ENCODE measurements at places on chromosomes 7 and 10.

- DNase-seq = no peak
These were observed 46.2 kb upstream of the GDF10 start for GRCh38 chr10:47253651-47254375.

DNA sequence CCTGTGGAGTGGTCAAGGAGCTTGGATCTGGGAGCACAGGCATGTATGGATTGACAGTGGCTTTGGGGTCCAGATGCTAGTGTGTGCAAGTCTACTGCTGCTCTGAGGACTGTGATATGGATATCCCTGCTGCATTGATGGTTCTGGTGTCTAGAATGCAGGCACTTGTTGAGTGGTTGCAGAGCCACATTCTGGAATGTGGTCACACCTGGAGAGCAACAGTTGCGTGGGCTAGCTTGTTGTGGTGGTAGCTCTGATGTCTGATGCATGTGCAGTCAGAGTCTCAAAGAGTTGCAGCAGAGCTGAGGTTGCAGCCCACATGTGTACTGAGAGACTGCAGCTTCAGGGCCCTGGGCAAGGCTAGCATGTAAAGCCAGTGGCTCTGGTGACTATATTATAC lies 43.2 kb downstream of the CCDC7 start:
- no peak for DNase-seq

DNA sequence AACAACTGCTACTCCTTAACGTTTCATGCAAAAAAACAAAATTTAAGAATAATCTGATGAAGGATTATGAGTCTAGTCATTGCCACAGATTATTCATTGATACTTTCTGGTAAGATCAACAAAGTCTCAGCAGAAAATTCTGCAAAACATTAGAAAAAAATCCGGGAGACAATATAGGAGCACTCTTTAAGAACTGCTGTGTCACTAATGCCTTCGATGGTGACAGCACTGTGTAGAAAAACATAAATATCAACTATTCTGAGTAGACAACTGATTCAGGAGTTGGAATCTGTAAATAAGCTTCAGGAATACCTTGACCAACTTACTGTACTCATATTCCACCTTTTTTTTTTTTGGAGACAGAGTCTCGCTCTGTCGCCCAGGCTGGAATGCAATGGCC lies 69.0 kb downstream of the CYTH3 start:
- DNase-seq = no peak

- DNase-seq = no peak
These were observed 15.9 kb downstream of the GPRIN2 start for GRCh38 chr10:46540412-46541016.

- no peak for DNase-seq
These were observed 491.9 kb downstream of the SORCS1 start for GRCh38 chr10:106672517-106673175.

- DNase-seq = no peak
These were observed 6.2 kb downstream of the MDFIC start for GRCh38 chr7:114928060-114928459.

GRCh38 chr7:96004578-96004977 lies 232.2 kb downstream of the DYNC1I1 start:
- DNase-seq = no peak

GRCh38 chr10:62527019-62527827 lies 153.1 kb downstream of the ZNF365 start:
- no peak for DNase-seq

DNA sequence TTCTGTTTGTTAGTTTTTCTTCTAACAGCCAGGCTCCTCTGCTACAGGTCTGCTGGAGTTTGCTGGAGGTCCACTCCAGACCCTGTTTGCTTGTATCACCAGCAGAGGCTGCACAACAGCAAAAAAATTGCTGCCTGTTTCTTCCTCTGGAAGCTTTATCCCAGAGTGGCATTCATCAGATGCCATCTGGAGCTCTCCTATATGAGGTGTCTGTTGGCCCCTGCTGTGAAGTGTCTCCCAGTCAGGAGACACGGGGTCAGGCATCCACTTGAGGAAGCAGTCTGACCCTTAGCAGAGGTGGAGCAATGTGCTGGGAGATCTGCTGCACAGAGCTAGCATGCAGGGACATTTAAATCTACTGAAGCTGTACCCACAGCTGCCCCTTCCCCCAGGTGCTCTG lies 26.7 kb upstream of the CROT start:
- DNase-seq = no peak

- no peak for DNase-seq
These were observed 114.5 kb downstream of the LARP4B start for GRCh38 chr10:816958-817357.

- DNase-seq = no peak
These were observed 546.1 kb upstream of the FOXK1 start for GRCh38 chr7:4136036-4136435.

DNA sequence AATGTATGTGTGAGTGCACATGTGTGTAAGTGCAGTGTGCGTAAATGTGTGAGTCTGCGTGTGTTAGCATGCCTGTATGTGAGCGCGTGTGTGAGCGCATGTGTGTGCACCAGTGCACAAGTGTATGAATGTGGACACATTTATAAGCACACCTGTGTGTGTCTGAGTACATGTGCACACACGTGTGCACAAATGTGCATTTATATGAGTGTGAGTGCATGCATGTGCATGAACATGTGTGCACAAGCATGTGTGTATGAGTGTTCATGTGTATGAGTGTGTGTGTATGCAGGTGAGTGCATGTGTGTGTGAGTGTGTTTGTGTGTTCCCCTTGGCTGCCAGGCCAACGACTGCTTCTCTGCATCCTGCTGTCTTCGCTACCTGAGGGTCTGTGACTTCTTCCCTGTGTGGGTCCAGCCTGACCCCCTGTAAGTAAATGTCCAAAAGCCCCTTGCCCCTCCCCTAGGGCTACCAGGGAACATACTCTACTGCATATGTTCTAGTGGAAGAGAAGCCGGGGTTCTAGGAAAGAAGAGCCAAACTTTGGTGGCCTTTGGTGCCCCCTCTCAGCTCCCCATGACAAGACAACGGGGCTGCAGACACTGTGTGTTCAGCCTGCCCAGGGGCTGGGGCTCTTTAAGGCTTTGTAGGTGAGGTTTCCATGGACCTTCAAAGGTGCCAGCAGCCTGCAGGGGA lies 17.0 kb downstream of the GOLGA7B start:
- no peak for DNase-seq

GRCh38 chr7:70710011-70710480 lies 421.9 kb upstream of the GALNT17 start:
- DNase-seq = no peak

GRCh38 chr7:42250411-42250810 lies 13.4 kb upstream of the GLI3 start:
- no peak for DNase-seq

DNA sequence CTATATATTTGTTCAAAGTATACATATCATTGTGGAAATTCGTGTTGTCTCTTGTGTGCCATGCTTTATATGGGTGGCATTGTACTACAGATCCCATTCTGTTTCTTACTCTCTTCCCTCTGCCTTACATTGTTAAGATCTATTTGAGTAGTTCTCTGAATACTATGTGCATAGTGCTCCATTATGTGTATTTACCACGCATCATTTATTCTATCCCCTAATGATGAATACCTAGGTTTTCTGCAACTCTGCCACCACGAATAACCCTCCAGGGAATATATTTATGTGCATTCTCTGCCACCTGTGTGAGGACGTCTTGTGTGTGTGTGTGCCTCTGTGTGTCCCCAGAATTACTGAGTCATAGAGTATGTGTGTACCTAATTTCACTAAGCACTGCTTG lies 431.2 kb upstream of the C7orf33 start:
- DNase-seq = no peak
